Kidney glomerular epithelial cell (primary cell): ENCODE measurements at places on chromosomes 2 and 18.

- peak; percentile 58 for DNase-seq
Measured at GRCh38 chr2:159124441-159124911, 156.0 kb downstream of the TANC1 start.

DNA sequence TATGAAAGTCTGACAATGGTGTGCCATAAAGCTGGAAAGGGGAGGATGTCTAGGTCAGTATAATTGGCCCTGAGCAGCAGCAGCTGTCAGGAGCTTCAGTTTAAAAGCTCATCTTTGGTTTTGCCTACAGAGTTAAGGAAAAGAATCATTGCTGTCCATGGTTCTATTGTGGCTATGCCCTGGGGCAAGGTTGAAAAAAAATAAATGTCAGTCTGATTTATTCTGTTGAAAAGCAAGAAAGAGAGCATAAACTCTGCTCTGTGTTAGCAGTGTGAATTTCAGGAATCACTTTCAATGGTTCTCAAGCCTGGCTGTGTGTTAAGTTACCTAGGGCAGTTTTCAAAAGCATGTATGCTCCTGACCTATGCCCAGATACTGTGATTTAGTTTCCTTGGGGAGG is 446.7 kb downstream of the SETBP1 start:
- no peak for DNase-seq

GRCh38 chr2:96773922-96774321 is 13.2 kb downstream of the CNNM4 start:
- DNase-seq = no peak

- DNase-seq = no peak
Measured at GRCh38 chr2:112879491-112880041, 31.4 kb upstream of the IL37 start.

DNA sequence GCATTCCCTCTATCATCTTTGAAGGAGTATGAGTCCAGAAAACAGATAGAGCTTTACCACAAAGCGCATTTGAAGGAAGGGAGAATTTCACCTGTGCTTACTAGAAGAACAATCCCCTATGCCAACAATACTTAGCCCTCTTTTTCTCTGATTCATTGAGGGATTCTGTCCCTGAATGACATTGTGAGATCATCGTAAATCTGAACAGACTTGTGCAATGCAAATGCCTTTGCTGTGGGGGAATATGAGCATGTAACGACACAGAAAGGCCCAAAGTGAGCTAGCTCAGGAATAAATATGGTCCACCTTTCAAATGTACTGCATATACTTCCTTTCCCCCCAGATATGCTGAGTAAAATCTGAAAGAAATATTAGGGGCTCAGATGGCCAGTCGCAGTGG is 67.6 kb downstream of the SCN1A start:
- no peak for DNase-seq

- no peak for DNase-seq
Measured at GRCh38 chr18:8362863-8363262, 246.4 kb upstream of the RAB12 start.

DNA sequence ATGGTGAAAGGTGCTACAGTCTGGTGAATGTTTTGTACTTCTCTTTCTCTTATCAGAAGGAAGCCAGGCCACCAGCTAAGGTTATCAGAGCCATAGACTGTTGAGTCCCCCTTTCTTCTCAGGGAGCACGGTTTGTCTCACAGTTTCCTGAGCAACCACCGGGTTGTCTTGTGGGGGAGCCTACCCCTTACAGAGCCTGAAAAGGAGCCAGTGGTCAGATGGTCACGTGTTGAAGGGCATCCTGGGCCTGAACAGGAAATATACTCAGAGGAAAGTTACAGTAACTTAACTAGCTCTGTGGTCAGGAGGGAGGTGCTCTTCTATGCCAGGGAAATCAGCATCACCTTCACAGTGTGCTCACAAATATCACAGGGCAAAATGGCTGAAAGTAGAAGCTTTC is 11.6 kb downstream of the CD28 start:
- no peak for DNase-seq

DNA sequence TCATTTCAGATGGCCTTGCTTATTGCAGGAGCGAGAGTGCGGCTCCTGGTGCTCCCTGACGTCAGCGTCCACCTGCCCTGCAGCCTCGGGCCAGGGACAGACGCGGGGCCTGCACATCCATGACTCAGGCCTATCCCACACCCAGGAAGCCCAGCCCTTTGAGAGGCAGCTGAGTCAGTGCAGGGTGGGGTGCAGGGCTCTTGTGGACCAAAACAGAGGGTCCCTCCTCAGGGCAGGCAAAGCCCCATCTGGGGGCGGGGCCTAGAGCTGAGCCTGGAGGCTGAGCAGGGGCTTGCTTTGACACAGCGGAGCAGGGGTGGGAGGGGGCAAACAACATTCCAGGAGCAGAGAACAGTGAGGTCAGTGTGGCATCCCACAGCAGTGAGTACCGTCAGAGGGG is 7.7 kb upstream of the ARHGEF4 start:
- no peak for DNase-seq

DNA sequence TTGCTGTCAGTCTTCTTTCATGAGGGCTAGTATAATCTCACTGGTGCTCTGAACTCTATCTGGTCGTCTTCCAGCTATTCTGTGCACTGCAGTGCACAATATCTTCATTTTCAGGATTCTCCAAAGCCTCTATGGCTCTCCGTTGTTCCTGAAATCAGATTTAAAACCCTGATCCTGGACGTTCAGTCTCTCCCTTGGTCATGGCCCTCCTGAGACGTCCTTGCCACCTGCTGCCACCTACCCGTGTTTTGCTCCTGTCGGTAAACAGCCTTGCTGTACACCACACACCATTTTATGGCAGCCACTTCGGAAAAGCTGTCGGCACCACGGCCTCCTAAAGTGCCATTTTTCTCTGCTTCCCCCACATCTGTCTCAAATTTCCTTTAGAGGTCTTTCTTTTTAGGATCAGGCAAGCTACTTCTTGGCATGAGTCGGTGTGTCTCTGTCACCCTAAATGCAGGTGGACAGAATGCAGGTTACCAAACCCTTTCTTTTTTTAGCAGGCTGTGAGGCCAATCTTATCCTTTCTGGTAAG is 170.0 kb downstream of the HRH4 start:
- DNase-seq = no peak

DNA sequence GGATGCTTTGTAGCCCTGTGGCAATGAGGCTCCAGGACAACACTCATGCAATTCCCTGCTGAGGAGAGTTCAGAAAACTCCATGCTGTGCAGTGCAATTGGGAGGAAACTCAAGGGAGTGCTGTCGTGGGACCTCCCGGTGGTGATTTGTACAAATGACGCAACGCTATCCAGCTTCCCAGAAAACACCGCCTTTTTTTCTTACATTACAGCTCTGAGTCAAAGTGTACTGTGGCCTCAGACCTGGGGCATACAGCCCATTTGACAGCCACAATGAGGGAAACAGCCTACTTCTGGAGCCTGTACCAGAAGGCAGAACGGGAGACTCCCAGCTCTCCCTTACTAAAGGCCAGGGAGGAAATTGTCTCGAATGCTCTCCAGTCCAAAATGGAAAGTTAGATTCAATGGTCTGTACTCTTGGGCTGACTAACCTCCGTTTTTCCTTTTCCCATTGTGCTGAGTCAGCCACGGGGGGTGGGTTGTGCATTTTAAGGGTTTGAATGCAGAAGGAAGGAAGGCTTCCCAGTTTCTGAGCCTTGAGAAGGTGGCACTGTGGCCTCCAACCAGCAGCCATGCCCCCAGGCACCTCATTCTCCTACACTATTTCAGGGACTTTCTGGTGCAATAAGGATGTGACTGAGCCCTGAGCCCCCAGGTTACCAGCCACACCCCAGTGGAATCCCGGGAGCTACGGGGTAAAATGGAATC is 16.4 kb upstream of the CYP1B1 start:
- DNase-seq = no peak

- DNase-seq = no peak
Measured at GRCh38 chr2:126467367-126468054, 188.4 kb upstream of the GYPC start.

DNA sequence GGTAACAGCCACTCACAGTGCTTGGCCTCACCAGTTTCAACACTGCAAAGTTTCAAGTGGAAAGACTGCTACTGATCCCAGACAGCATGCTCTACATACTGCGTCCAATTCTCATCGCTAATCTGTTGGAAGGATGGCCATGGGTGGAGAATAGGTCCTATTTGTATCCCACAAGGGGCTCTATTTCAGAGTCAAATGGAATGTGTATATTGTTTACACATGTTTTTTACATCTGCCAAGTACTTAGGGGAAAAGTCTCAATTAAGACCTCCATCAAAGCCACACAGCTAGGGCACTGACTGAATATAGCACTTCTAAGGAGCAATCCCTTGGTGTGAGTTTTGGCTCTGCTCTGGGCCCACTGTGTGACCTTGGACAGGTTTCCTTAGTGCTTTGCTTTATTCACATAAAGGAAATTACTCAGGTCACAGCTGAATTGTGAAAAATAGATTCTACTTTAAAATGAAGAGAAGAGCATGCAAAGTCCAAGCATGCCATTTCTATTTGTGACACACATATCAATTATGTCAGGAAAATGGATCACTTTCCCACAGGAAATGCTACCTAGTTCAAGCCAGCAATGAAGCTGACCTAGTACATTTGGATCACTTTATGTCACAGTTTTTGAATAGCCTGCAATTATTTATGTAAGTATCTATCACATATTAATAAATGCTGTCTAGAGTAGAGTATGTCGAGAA is 112.9 kb upstream of the STK17B start:
- DNase-seq = no peak

- peak; percentile 3 for DNase-seq
Measured at GRCh38 chr2:182816866-182817265, 49.6 kb downstream of the FRZB start.
